CD8-positive, alpha-beta T cell (primary cell): ENCODE measurements at places on chromosomes 1 and 21.

GRCh38 chr21:39575775-39576174 lies 37.0 kb upstream of the B3GALT5 start:
- DNase-seq, result no peak

GRCh38 chr21:35203093-35203977 lies 154.2 kb upstream of the RUNX1 start:
- DNase-seq, result no peak

DNA sequence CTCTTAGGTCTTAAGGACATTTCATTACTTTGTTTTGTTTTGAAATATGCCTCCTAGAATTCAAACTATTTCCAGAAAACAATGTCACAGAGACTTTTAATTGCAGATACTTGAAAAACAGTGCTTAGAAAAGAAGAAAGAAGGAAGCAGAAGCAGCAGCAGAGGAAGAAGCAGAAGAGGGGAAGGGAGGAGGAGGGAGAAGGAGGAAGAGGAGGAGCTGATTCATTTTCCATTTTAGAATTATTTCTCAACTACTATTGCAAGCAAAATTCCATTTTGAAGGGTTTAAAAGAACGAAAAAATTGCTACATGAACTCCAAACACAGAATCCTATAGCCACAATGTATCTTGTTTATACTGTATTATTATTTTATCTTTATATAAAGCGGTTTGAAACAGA lies 13.9 kb downstream of the RC3H1 start:
- no peak for DNase-seq

DNA sequence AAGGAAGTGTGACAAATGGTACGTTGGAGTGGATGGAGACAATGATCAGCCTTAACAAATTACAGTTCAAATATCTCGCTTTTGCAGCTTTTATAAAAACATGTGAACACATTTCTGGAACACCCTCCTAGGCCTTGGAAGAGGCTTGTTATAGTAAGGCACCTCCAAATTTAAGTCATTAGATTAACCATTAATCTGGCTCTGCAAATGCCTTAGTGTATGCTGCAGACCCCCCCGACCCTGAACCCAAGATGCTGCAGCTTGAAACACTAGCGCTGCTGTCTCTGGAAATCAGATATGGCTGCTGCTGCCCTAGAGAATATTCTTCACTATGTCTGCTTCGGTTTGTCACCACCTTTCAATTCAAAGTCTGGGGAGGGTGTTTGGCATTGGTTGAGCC lies 196.4 kb downstream of the MIS18A start:
- DNase-seq, result no peak

- DNase-seq, result peak; percentile 4
Observed at GRCh38 chr1:161725908-161726472, 4.6 kb downstream of the FCRLB start.

GRCh38 chr1:155967341-155968050 lies 10.9 kb downstream of the ARHGEF2 start:
- DNase-seq, result peak; percentile 42

DNA sequence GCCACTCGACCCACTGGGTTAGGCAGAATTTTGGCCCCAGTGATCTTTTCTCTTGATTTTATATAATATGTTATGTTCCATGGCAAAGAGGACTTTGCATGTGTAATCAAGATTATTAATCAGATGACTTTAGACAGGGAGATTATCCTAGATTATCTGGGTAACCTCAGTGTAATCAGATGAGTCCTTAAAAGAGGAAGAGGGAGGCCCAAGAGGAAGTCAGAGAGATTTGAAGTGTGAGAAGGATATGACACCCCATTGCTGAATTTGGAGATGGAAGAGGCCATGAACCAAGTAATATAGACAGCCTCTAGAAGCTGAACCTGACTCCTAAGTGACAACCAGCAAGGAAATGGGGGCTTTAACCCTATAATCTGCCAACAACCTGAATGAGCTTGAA lies 117.1 kb upstream of the CSF3R start:
- DNase-seq, result no peak

GRCh38 chr1:107538502-107538901 lies 397.7 kb downstream of the NTNG1 start:
- no peak for DNase-seq

DNA sequence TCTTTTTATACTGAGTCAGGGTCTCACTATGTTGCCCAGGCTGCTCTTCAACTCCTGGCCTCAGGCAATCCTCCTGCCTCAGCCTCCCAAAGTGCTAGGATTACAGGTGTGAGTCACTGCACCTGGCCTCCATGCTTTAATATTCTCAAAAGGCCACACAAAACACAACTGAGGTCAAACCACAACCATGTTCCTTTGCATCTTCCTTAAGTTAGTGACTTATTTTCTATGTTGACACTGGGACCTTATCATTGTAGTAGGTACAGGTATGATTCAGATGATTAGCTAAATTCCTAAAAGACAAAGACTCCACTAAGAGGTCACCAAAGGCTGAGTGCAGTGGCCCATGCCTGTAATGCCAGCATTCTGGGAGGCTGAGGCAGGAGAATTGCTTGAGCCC lies 131.9 kb upstream of the ATP1B1 start:
- DNase-seq, result no peak

GRCh38 chr1:226411619-226412018 lies 3.7 kb upstream of the PARP1 start:
- DNase-seq, result no peak

DNA sequence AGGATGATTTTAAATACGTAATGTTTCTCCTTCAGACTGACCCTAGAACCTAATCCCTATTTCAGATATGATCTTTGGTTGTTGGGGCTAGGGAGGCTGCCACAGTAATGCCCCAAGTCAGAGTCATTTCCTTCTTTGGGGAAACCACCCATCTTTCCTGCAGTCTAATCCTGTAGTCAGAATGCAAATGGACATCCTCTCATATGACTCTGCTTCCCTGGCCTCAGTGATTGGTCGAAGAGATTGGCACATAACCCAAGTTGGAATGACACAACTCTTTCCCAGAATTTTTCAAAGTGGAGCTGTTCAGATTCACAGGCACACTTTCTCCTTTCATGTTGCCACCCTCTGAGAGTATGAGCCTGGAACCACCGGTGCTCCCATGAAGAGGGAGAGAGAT lies 58.8 kb upstream of the ZNF644 start:
- no peak for DNase-seq

DNA sequence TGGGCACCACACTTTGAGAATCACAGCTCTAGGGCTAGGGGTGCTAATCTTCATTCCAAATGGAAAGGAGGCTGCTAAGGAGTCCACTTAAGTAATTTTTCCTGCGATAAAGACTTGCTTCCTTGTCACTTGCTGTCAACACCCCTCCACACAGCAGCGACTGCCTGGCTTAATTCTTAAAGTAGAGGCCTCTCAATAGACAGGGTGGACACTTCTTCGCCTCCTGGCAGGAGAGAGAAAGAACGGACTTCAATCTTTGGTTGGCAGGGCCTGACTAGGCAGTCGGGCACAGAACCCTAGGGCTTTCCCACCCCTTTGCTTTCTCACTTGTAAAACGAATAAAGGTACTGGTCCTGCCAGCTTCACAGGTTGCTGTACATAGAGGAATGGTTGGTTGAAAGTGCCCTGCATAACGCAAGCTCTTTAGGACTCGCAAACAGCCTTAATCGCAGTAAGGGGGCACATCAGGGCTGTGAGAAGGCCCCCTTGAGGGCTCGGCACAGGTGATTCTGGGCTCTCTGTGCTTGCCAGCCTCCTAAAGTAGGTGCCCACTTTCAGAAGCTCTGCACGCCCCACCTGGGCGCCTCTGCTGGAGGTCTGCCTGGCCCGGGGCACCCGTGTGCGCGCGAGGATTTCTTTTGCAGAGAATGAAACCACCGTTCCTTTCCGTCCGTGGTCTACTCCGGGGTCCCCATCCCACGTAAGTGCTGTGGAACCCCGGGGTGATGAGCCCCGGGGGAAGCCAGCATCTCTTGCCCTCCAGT lies 47.6 kb upstream of the CD34 start:
- DNase-seq, result no peak

- no peak for DNase-seq
Observed at GRCh38 chr1:24704411-24705259, 40.6 kb upstream of the CLIC4 start.

GRCh38 chr1:42737257-42737656 lies 2.8 kb downstream of the CLDN19 start:
- no peak for DNase-seq

GRCh38 chr1:23339632-23340031 lies 4.5 kb downstream of the HNRNPR start:
- no peak for DNase-seq

DNA sequence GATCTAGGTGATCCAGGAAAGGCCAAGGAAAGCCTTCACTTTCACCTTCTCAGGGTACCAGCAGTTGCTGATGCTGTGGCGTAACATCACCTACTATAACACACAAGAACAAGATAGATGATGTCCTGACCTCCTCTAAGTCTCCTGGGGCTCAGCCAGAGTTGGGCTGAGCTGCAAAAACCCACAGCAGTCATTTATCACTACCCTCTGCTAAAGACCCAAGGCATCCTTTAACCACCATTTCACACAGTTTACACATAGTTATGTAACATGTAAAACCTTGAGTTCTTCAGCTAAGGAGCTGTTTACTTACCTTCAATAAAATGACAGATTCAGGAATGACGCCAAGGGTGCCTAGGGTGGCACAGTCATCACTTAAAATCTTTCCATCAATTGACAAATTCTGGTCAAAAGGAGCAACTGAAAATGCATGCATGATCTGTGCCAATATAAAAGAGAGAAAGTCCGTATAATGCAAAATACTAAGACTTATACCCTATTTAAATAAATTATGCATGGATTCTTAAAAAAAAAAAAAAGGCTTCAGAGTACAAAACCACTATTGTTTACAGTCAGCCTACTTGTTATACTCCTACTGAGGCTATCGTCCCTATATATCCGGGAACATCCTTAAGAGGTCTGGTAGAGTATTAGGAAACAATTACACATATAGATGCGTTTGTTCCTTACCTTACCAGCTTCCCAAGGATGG lies 20.7 kb upstream of the RAP1GAP start:
- no peak for DNase-seq
